Mucosa of gallbladder (tissue), 1 donor: ENCODE measurements at places on chromosomes 3 and 15. TPM values are rescaled to one million over a fixed set of nuclear protein-coding genes. Genes with fewer than 3 reads are reported as not detected.

Gene SETD5
- 94.3 TPM for total RNA-seq

Gene XYLB
- total RNA-seq, result 5.8 TPM

Gene DNASE1L3
- 2.3 TPM for total RNA-seq

Gene PRR23B
- not detected for total RNA-seq

Gene MESP2
- 0.75 TPM for total RNA-seq

Gene CYP1A2
- total RNA-seq, result 0.14 TPM

Gene COL6A5
- not detected for total RNA-seq

Gene ASTE1
- total RNA-seq, result 6.0 TPM

Gene NR2F2
- 288 TPM for total RNA-seq

DNA sequence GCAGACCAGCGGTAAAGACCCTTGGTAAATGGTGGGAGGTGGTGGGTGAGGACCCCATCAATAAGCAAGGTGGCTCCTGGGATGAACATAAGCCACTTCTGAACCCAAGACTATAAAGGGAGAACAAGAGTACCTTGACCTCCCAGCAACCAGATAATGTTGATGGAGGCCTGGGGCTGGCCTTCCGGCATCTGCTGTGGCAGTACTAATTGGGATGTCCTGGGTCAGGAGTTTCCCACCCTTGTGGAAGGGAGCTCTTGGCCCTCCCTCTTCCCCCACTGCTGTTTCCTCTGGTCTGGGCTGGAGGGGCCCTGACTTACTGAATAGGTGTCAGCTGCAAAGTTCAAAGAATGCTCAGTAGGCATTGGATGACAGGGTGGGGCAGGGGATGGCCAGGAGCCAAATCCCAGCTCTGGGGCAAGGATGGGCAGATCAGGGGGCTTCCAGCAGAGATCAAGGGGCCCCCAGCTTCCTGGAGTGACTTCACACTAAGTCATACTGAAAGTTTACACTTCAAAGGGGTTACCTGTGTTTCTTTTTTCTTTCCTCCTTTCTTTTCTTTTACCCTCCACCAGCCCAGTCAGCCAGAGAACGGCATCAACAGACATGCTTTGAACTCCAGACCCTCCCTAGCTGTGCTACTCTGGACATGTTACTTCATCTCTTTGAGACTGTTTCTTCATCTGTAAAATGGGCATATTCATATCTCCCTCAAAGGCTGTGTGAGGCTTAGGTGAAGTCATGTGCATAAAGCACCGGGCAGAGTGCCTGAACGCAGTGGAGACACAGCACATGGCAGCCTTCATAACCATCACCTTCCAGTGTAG lies 1.5 kb downstream of the RBP1 start:
- DNase-seq, result no peak

DNA sequence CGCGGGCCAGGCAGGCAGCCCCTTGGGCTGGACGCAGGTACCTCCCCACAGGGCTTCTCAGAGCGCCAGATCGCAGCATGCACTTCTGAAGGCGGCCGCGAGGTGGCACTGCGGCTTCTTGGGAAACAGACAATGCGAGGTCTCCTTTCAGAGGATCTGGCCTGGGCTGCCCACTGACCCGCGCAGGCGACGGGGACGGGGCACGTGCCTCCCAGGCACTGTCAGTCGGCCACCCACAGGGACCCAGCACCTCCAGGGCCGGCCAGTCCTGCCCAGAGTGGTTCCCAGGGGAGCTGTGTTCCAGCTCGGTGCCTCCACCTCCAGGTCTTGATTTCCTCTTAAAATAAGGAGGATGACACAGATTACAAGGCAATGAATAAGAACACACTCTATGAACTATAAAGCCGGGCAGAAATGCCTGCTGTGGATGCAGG lies 24.4 kb upstream of the TXNRD3 start:
- DNase-seq, result peak; percentile 83

DNA sequence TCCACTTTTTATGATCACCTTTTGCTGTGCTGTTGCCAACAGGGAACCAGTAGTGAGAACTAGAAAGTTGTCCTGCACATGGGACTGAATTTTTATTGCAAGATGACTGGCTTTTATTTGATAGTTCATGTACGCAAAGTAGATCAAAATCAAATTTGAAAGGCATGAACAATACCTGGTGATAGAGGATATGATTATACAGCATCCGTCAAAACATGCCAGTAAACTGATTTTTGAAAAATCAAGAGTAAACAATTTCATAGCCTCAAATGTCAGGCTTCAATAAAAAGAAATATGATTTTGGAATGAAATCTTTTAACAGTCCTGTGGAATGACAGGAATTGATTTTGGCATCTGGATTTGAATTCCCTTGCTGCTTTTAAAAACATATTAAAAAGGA lies 219.6 kb upstream of the LRRN1 start:
- DNase-seq, result no peak

DNA sequence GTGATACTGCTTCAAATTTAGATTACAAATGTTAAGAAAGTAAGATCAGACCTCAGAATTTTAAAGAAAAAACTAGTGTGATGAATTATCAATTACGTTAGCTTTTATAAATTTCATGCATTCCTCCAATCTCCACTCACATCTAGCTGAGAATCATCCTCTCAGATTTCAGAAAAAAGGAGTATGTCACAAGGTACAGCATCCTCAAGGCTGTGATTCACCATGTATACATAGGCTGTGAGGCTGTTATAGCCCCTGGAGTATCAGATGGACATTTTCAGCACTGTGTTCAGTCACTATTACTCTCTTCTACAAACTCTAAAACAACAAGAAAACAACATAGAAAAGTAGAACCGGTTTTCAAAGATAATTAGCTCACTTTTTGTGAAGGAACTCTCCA lies 214.4 kb downstream of the PCCB start:
- no peak for DNase-seq

DNA sequence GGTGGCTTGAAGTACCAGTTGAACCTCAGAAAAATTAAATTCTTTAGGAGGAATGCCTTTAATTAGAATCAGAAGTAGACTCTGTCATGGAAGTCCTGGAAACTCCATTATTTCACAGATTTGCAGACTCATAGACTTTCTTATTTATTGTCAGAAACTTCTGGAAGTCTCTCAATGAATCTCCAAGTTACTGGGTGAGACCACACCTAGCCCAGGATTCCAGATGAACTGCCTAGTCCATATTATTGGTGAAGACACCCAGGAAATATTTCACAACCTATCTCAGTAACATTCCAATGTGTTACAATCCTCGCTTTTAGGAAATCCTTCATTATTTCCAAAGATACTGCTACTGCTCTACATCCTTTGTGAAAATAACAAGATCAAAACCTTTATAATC lies 6.5 kb upstream of the THBS1 start:
- DNase-seq, result no peak

DNA sequence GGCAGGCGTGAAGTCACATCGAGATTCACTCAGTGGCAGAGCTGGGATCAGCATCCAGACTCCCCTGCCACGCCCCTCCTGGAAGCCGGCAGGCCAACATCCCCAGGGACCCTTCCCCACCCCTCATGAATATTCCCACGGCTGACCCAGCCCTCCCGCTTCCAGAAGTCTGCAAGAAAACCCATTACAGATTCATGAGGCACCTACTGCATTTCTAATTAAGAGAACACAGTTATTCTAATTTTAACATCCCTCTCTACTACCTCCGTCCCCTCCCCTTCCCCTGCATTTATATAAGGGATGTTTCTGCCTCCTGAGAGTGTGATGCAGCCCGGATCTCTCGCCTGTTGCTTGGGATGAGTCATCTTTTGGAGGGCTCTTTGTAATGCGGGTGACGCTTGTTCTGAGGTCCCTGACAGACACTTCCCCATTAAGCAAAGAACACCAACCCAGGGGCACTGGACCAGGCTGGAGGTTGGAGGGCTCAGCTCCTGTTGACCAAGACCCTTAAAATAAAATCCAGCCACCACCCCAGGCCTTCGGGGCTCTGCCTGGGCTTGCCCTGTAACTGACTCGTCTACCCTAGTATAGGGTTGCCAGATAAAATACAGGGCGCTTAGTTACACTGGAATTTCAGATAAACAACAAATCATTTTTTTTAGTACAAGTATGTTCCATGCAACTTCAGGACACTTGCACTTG lies 118.7 kb downstream of the NUP210 start:
- DNase-seq, result no peak
